Endodermal cell (in vitro differentiated cells): ENCODE measurements at places on chromosomes 1 and 21.
A peak's percentile ranks its signal among the peaks of the same experiment; 100 is the strongest.

- DNase-seq: peak; percentile 93
Observed at GRCh38 chr1:203127666-203128430, at the start of gene ADORA1. Gene ADORA1 (plus strand): TSS chr1:203127726. CDS start chr1:203128842, 1,116 bp downstream.

- no peak for DNase-seq
Observed at GRCh38 chr1:63612564-63612963, 19.4 kb downstream of the PGM1 start.

DNA sequence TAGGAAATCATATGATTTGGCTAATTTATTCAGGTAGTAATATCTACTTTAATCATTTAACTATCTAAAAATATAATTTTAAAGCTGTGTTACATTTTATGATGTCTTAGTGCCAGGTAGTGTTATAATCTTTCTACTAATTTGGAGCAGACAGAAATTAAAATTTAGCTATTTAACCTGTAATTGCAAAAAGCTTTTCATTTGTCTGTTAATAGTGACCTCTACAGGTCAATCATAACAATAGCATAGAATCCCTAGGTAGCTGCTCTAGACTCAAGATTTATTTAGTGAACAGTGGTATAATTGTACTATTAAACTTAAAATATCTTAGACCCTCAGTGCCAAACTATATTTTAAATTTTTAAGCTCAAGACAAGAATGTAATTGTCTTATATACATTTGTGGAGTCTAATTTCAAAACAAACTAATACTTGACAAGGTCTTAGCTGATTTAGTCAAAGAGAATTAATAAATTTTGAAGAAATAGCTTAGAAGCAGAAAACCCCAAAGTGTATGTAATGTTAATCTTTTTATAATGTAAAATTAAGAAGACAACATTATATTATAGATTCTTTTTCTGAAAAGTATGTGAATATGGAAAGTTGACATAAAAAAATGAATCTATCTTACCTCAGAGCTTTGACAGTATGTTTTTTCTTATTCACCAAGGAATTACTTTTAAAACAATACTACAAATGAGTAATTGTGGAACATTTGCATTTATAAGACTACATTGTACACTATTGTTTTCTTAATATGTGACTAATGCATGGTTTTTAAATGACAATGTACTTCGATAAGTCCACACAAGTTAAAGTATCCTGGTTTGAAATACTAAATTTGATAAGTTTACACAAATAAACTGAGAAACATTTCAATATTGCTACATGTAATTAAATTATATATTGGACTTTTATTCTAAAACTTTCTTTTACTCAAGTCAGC lies 64.1 kb upstream of the RNPC3 start:
- DNase-seq: no peak

DNA sequence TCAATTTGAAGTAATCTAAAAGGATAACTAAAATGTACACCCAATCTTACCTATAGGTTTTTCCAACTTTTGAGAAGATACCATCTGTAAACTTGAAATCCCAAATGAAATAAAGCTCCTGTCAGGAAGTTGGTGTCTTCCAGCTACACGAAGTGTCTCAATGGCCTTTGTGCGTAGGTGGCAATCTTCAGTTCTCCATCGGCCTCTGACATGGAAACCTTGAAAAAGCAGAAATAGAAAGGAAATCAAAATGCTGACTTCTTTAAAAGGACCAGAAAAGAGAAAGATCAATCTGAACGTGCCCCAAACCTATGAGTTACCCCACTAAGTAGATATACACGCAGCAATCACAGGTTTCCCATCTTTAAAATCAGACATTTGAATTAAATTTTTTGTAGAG lies 10.0 kb downstream of the MKNK1 start:
- DNase-seq: no peak

GRCh38 chr1:159825564-159825963 lies 1.1 kb upstream of the SLAMF8 start:
- DNase-seq: no peak

DNA sequence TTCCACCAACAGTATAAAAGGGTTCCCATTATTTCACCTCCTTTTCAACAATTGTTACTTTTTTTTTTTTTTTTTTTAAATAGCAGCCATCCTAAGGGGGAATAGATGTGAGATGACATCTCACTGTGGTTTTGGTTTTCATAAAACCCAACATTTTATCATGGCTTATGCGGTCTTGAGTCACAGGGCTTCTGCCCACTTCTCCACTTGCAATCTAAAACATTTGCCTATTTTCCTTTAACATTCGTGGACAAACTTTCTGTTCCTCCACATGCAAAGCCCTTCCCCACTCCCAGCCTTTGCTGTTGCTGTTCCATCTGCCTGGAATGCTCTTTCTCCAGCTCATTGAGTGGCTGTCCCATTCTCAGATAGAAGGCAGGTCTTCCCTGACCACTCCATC lies 239.7 kb upstream of the KCNK2 start:
- no peak for DNase-seq

- no peak for DNase-seq
Observed at GRCh38 chr1:226732856-226733291, 6.2 kb downstream of the ITPKB start.

- peak; percentile 75 for DNase-seq
Observed at GRCh38 chr1:174114788-174115448, 44.4 kb upstream of the RABGAP1L start.

DNA sequence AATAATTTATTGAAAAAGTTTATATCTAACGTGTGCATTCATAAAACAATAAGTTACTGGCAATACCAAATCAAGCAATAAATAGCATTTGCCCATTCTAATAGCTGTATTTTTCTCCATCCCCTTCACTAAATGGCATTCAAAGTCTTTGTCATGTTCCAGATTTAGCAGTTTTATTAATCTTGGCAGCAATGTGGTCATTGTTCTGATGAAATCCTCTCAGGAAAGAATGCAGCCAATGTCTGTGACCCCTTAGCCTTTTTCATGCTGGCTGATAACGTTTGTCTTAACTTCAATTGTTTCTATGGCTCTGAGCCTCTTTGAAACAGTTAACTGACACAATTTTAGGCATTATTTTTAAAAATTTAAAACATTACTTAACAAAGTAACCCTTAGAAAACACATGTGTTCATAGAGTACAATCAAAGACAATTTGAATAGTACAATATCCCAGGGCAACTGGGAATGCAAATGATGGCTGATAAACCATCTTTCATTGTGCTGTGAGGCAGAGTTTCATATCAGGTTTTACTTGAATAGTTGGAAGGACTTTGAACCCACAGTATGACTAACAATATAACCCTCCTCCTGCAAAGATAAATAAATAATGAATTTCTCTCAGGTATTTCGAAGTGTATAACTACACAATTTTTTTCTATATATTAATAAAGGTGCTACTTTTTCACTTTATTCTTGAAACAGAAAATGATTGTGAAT lies 217.5 kb downstream of the LRRIQ3 start:
- no peak for DNase-seq

DNA sequence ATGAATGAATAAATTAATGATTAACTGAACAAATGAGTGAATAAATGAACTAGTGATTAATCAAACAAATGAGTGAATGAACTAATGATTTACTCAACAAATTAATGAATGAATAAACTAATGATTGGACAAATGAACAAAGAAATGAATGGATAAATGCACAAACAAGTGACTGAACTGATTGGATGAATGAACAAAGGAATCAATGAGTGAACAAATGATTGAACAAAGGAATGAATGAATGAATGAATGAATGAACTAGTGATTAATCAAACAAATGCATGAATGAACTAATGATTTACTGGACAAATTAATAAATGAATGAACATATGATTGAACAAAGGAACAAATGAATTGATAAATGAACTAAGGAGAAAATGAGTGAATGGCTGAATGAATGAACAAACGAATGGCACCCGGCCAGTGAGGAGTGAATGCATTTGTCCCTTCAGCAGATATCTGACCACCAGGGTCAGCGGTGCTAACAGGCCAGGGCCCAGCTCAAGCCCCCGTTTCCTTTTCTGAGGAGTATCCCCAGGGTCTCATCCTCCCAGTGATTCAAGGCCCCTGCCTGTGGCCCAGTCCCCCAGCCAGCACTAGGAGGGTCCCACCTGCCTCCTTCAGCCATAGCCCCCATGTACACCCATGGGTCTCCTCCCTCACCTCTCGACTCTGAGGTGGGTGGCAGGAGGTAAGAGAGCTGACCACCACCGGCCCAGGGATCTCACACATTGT lies 49.9 kb downstream of the WNT9A start:
- DNase-seq: peak; percentile 15

- DNase-seq: no peak
Observed at GRCh38 chr1:28965271-28965870, 51.0 kb downstream of the EPB41 start.

- DNase-seq: no peak
Observed at GRCh38 chr1:160738271-160738670, 776 bp upstream of the SLAMF7 start.

DNA sequence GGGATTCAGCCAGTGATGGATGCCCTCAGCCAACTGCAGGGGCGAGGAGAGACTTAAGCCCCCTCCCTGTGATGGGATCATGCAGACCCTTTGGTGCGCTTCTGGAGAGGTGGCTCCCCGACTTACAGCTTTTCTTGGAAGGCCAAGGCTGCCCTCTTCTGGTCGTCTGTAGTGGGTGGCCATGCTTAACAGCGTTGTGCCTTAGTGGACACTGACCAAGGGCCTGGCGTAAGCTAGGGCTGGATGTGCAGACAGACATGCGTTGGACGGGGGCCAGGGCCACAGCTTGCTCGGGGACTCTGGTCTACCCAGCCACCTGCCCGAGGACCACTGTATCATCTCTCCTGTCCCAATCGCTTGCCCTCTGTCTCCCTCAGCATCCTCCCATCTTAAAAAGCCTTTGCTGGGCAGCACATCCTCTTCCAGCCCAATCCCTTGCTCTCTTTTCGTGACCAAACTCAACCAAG lies 5.5 kb downstream of the AZIN2 start:
- peak; percentile 92 for DNase-seq

DNA sequence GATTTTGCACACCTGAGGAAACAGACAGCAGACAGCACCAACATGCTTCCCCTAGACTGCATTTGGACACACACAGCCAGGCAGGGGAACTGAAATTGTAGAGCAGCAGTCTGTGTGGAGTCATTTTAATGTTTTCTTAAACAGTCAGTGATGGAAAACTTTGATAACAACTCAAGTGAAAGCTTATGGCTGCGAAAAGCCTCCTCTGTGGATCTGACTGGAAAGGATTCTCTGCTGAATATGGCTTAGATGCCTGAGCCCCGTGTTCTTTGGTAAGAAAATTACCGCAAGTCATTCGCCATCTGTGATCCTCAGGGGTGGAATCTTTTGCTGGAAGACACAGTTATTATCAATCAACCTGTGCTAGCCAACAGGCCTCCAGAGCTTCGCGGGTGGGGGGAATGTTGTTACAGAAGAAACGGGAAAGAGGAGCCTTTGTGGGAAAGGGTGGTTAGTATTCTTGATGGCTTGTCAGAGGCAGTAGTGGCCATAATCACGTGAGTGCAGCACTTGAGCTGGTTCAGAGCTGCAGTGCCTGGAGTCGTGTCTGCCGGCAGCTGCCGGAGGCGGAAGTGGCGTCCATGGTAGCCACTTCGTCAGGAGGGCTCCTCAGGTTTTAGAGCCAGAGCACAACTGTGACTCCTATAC lies 204.7 kb downstream of the ST6GALNAC3 start:
- DNase-seq: no peak

DNA sequence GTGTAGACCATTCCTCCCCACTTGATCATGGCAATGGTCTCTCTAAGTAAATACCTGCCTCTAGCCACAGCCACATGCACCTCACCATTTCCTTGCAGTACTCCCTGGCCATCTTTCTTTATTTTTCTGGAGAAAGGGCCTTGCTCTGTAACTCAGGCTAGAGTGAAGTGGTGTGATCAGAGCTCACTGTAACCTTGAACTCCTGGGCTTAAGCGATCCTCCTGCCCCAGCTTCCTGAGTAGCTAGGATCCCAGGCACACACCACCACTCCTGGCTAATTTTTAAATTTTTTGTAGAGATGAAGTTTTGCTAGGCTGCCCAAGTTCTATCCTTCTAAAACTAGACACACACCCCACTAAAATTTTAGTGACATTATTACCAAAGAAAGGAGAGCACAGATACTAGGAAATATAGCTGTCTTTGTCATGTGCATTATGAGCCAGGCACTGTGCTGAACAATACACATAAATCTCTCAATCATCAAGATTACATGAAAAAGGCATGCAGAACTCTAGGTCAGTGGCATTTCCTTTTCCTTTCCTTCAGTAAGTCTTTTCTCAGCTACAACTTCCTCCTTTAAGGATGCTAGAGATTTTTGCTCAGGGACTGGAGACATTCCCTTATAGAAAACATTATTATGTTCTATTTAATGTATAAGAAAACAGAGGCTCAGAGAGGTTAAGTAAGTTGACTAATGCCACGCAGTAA lies 95.0 kb upstream of the SERBP1 start:
- DNase-seq: no peak

- no peak for DNase-seq
Observed at GRCh38 chr21:25757531-25757930, 22.8 kb downstream of the GABPA start.

GRCh38 chr1:59703226-59703917 lies 111.4 kb upstream of the HOOK1 start:
- no peak for DNase-seq

- DNase-seq: no peak
Observed at GRCh38 chr21:44875316-44875700, 1.8 kb upstream of the PTTG1IP start.

- DNase-seq: no peak
Observed at GRCh38 chr21:36446301-36446700, 33.6 kb downstream of the CLDN14 start.

GRCh38 chr21:37369307-37369854 lies 2.8 kb downstream of the DYRK1A start:
- DNase-seq: no peak

GRCh38 chr1:36753451-36753850 lies 270.7 kb upstream of the CSF3R start:
- no peak for DNase-seq

- no peak for DNase-seq
Observed at GRCh38 chr1:174815474-174815908, 184.3 kb upstream of the CACYBP start.

DNA sequence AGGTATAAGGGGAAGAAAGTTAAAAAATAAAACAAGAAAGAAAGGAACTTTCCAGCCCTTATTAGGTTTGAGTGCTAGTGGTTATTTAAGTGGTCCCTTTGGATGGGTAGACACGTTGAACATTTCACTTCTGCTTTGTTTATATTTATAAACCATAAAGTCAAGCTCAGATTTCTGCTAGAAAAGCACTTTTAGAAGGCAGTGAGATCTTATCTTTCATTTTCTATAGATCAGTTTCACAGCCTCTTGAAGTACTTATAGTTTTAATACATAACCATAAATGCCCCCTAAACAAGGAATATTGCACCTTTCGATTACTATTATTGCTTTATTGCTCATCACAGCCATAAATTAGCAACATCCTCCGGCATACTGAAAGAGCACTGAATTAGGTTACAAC lies 446.8 kb upstream of the PLXNA2 start:
- DNase-seq: no peak
